ENCODE measurements at places on chromosomes 7 and 10. TPM values are rescaled to one million over a fixed set of nuclear protein-coding genes. Genes with fewer than 3 reads are reported as not detected.

GRCh38 chr7:144818511-144818910, 17.3 kb downstream of the TPK1 start:
- DNase-seq = no peak

Gene SPDYE6
- not detected for total RNA-seq

Gene CPN1
- total RNA-seq = not detected

GRCh38 chr10:113303544-113304146, 249.2 kb upstream of the HABP2 start:
- no peak for DNase-seq

DNA sequence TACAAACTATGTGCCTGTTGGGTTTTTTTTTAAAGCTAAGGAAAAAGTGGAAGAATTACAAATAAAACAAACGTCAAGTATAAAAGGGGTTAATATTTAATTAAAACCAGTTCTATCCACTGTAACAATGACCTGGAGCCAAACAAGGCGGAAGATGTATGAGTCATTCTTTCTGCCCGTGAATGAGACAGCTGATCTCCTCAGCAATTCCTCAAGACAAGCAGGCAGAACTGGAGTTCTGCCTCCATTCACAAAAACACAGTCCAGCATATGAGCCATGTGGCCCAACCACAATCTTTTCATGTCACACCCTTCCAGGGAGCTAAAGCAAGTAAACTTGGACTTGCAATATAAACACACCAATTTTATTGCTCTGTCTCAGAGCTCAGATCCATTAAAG, 8.4 kb downstream of the ETV1 start:
- DNase-seq = no peak

DNA sequence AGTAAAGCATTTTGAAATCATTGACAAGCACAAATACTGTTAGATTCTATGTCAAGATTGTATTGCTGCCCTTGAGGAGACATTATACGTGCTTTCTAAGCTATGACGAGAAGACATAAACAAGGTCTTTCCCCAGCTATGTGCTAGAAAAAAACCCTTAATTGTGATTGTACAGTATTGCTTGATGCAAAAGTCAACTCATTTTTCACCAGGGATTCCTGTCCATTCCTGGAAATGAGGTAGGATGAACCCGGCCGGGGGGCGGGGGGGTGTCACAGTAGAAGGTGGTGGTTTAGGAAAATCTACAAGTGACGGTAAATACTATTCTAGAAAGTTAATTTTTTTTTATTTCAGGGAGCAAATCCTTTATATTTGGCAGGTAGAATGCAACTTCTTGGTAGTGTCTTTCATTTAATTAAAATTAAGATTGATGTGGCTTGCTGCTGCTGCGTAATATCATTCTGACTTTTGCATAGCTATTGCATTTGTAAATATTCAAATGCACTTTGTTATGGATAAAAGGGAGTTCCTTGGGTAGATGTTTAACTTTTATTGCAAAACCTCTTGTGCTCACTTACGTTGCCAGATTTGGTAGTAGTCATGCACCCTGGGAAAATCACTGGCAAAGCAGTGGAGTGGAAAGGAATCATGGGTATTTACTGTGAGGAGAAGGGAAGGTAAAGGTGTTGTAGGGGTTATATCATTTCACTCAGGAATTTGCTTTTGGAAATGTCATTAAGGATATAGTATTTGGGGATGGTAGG, 164.4 kb upstream of the PRPS1L1 start:
- no peak for DNase-seq

GRCh38 chr10:68212721-68213352, 19.1 kb downstream of the ATOH7 start:
- no peak for DNase-seq

GRCh38 chr7:37000511-37000910, 276.2 kb upstream of the AOAH start:
- no peak for DNase-seq

DNA sequence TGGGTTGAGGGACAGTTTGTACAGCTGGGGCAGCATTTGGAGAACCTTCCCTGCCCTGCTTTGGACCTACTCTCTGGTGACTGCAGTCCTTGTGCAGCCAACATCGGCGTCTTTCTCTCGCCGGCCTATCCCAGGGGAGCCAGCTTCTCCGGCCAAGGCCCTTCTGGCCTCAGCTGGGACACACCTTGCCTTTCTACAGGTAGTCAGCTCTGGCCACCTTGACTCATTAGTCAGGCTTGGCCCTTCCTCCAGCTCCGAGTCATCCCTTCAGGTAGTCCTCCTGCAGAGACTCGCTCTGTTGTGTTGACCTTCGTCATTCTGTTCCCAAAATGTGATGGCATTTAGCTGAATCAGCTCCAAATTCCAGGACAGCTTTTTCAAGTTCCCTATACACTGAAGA, 145.0 kb upstream of the CHST15 start:
- DNase-seq = peak; percentile 67

DNA sequence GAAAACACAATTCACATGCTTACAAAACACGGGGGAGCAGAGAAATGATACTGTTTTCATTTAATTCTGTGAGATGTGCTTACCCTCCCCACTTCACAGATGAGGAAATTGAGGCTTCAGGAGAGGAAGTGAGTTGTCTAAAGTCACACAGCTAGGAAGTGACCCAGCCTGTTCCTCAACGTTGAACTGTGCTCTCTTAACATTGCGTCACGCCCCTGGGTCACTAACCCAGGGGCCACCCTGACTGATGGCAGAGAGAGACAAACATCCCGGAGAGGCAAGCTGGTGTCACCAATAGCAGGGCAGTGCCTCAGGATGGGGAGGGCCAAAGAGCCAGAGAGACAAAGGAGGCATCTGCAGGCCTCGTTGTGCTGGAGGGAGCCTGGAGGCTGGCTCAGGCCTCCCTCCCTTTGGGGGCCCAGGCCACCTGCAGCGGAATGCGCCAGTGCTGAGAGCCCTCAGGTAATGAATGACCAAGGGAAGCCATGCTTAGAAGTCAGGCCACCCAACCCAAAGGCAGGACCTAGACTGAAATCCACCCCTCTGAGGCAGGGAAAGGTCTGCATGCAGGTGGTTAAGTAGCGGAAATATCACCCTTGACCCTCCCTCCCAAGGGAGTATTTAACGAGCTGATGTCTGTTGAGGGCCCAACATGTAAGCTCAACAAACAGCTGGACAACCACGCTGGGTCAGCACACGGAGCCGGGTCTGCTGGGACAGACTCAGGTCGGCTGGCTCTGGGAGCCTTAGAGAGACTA, 81.3 kb downstream of the C10orf105 start:
- no peak for DNase-seq

DNA sequence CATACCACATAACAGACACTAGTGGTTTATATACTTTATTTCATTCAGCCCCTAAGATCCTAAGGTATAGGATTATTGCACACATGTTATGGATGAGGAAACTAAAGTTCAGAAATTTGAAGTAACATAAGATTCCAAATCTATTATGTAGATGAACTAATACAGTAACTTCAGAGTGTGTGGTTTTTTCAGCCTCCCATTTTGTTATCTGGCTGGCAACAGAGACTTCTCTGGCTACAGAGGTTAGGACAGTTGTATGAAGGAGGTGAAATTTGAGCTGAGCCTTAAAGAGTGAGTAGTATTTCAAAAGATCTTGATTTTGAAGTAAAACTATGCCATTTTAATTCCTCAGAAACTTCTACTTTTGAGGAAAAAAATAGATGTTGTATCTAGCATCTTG, 125.4 kb downstream of the MAPK8 start:
- no peak for DNase-seq
